ENCODE measurements at places on chromosomes 12 and 14.

- no peak for DNase-seq
These were observed 48.0 kb downstream of the ETNK1 start for GRCh38 chr12:22672951-22673350.

DNA sequence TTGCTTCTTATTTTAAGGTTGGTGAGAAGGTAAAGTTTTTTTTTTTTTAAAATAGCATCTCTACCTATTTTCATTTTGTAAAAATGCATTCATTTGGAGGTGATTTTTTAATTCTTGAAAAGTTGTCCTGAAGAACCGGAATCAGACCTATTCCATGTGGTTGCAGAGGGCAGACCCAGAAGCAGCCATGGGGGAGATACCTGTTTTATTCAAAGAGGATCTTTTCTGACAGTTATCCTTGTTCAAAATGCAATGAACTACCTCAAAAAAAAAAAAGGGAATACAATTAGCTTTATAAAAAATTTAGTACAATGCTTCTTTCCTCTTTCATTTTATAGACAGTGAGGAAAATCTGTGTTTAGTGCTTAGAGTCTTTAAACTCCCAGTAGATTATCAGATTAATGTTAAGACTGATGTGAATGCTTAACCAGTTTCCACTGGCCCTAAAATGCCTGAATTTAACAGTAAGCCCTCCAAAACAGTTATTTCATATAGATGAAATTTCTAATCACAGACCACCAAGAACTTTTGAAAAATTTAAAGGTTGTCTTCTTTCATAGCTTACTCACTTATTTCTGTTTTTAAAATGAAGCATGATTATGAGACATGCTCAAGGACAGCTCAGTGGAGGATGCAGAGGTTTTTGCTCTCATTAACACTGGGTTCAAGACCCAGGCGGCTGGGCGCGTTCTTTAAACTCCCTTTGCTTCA, 8.6 kb upstream of the NEMF start:
- no peak for DNase-seq

- no peak for DNase-seq
These were observed 13.8 kb downstream of the NGDN start for GRCh38 chr14:23483236-23483854.

DNA sequence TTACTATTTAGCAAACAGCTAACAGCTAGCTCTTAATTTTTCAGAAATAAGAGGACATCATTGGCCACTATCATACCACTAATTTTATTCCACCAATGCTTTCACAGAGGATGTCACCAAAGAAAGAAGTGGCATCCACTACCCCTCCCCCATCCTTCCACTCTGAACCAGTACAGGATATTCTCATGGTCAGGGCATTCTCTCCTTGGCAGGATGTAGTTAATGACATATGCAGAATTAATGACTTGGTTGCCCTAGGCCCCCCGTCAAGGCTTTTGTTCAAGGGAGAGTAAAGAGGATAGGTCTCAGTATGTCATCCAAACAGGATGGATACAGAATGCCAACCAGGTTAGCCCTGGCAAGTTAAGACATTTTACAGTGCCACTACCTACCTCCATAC, 18.9 kb upstream of the NUP107 start:
- DNase-seq, result no peak

- DNase-seq, result no peak
These were observed 579.1 kb downstream of the PRKD1 start for GRCh38 chr14:29348504-29348903.

- DNase-seq, result no peak
These were observed 11.8 kb downstream of the AHNAK2 start for GRCh38 chr14:104966261-104966865.

- no peak for DNase-seq
These were observed 41.5 kb downstream of the ANO6 start for GRCh38 chr12:45257185-45257930.

DNA sequence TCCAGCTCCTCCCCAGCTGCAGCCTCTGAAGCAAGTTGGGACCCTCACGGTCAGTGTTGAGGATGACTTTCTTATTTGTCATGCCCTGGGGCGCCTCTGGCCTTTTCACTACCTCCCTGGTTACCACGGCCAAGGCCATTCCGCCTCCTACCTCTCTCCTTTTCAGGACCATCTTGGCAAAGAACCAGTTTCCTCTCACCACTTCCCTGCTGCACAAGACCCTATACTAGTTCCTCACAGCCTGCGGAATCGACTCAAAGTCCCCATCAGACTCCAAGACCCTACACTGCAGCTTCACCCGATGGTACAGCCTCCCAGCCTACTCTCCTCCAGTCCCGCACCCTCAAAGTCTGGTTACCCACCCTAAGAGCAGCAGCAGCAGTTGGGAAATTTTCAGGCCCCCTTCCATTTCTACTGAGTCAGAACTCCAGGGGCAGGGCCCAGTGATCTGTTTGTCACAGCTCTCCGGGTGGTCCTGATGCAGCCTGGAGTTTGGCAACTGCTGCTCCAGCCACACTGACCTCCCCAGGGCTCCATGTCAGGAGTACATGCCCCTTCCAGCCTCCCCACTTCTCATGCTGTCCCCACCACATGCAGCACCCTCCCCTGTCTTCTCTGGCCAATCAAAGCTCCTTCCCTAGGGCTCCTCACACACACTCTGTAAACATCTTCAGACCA, 5.4 kb downstream of the VWF start:
- DNase-seq, result no peak

DNA sequence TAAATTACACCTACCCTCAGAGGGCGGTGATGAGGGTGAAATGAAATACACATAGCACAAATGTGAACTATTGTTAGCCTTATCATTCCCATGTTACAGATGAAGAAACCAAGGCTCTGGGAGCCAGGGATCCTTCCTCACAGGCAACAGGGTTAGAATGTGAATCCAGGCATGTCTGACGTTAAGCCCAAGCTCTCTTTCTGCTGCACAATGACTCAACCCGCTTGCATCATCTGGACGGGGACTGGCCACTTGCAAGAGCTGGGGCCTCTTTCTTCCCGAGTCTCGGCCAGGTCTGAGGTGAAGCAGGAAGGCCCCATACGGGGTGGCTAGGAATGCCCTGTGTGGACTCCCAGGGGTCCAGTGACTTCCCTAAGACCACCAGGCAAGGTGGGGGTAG, 105.2 kb downstream of the RBM19 start:
- no peak for DNase-seq

DNA sequence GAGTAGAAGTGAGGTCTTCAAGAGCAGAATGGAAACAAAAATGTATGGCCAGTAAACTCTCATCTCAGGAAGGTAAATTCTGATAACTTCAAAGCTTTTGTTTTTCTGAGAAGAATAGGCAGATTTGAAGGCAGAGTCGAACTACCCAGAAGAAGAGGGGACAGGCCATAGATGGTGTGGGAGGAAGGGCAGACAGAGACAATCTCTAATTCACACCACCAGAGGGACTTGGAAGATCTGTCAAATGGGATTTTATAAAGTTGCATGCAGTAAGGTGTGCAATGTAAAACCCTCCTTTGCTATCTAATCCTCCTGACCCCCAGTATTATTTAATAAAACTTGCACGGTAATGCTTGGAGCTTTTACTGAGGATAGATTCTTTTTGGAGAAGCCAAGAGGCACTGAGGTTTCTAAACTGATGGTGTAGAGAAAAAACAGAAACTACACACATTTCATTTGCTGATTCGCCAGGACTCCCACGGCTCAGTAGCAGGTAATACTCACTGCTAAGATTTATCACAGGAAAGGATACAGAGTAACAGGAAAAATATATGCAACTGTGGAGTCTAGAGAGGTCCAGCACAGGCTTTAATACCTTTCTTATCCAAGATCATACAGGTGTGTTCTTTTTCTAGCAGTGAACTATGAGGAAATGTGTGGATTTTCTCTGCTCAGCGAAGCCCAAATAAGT, 18.3 kb downstream of the SLC38A2 start:
- no peak for DNase-seq

GRCh38 chr14:85442996-85443395, 86.9 kb upstream of the FLRT2 start:
- DNase-seq, result no peak

- no peak for DNase-seq
These were observed 143.4 kb downstream of the HMGA2 start for GRCh38 chr12:65967696-65968095.

GRCh38 chr12:47207340-47207717, 127.6 kb upstream of the AMIGO2 start:
- no peak for DNase-seq

DNA sequence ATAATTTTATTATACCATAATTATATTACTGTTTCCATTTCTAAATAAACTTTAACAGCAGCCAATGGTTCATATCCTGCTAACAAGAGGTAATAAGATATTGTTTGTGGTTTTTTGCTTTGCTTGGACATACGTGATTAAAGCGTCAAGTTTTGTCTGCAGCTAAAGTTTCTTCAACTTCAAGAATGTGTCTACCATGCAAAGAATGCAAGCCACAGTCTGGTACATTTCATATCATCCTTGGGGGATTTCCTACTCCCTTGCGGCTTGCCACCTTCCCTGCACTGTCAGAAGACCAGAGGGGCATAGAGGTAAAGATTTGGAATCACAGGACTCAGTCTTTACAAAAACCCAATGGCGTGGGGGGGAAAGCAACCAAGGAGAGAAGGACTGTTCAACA, 125.2 kb downstream of the MED13L start:
- DNase-seq, result no peak

- no peak for DNase-seq
These were observed 11.9 kb downstream of the RHOF start for GRCh38 chr12:121781484-121781997.

GRCh38 chr12:113296557-113297213, 38.2 kb downstream of the SLC8B1 start:
- DNase-seq, result no peak

DNA sequence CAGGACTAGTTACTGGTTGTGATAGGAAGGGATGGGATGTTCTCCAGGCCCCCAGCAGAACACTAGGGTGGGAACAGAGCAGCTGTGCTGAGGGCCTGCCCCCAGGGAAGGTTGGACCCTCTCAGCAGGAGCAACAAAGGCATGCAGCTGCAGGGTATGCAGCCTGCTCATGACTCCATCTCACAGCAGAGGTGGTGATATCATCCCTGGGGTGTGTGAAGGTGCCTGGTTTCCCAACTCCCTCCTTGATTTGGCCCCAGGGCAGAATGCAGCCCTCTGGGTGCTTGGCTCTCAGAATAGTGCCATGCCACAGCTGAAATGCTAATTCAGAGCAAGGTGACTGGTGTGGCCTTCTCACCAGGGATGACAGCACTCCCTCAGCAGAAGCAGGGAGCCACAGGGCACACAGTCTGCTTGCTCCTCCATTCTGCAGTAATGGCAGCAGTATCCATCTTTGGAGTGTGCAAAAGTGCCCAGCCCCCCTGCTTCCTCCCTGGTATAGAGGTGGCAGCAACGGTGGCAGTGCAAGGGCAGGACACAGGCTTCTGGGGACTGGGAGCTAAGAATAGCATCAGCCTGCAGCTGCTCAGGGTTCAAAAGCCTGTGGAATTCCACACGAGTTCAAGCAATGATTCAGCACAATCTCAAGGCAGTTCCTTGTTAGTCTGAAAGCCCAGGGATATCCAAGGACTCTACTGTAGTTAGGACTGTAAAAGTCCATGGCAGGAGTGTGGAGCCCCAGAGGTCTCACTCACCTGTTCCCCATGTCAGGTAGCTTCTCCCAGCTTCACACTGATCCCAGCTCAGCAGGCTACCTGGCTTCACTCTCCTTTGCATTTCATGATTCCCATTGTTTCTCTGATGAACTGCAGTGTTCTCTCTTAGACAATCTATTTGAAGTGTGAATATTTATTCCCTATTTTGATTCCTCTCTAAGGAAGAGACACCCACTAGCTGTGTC, 298.1 kb upstream of the FOXG1 start:
- no peak for DNase-seq

- no peak for DNase-seq
These were observed 120.4 kb upstream of the LRIG3 start for GRCh38 chr12:59040656-59041055.

GRCh38 chr12:96427269-96427729, 27.1 kb upstream of the CDK17 start:
- no peak for DNase-seq

- DNase-seq, result no peak
These were observed 24.1 kb downstream of the PLEKHG7 start for GRCh38 chr12:92726850-92727249.

- no peak for DNase-seq
These were observed 12.7 kb downstream of the NUP107 start for GRCh38 chr12:68699486-68699885.

- DNase-seq, result no peak
These were observed 2.0 kb upstream of the SDS start for GRCh38 chr12:113405694-113406093.

DNA sequence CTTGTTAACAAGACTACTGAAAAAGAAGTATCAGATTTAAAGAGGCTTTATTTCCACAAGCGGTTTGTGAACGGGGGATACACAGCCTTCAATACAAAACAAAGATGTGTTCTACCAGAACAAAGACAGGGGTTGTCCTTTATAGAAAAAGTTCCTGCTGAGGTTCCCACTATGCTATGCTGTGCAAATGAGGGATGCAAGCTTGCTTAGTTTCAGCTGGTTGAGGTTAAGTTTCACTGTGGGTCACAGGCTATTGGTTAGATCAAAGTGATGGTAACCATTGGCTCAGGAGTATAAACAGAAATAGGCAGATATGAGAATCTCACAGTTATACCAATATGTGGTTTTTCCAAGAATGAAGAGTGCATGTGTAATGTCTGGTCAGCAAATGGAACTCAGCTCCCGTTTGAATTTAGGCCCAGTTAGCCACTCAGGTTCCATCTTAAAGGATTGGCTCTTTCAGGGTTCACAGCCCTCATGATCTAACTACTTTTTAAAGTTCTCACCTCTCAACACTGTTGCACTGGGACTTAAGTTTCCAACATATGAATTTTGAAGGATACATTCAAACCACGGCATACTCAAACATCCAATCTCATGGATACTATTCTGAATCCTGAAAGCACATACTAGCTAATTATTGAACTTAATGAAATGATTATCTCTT, 215.4 kb upstream of the DCN start:
- DNase-seq, result no peak

DNA sequence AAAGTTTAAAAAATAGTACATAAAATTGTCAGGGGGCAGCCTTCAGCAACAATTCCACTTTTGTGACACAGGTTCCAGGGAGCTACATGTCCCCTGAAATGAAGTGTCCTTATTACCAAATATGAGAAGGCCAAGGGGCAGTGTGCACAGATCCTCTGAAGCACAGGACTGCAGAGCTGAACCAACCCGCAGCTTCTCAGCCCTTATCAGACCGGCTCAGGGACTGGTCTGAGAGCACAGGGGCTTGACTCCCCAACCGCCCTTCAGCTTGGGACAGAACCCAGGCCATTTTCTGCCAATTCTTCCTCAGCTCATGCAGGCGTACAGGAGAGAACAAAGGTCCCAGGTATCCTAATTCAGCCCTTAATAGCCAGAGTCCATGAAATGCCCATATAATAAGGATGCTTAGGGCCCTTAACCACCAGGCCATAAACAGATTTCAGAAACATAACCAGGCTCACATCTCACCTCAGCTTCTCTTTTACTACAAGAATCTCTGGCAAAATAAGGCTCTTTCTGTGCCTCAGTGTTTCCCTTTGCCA, 221.3 kb downstream of the ANO2 start:
- no peak for DNase-seq

GRCh38 chr12:24049728-24050127, 100.3 kb upstream of the SOX5 start:
- no peak for DNase-seq

GRCh38 chr12:128940090-128940888, 87.0 kb downstream of the GLT1D1 start:
- DNase-seq, result no peak

Data from stimulated activated effector memory CD8-positive, alpha-beta T cell treated with anti-CD3 and anti-CD28 coated beads, Interleukin-12 subunit alpha, Interleukin-12 subunit beta, amount 100 ng/mL, for 72 hours (primary cell).